ENCODE measurements at places on chromosomes 16 and 17.
A peak's percentile ranks its signal among the peaks of the same experiment; 100 is the strongest.

DNA sequence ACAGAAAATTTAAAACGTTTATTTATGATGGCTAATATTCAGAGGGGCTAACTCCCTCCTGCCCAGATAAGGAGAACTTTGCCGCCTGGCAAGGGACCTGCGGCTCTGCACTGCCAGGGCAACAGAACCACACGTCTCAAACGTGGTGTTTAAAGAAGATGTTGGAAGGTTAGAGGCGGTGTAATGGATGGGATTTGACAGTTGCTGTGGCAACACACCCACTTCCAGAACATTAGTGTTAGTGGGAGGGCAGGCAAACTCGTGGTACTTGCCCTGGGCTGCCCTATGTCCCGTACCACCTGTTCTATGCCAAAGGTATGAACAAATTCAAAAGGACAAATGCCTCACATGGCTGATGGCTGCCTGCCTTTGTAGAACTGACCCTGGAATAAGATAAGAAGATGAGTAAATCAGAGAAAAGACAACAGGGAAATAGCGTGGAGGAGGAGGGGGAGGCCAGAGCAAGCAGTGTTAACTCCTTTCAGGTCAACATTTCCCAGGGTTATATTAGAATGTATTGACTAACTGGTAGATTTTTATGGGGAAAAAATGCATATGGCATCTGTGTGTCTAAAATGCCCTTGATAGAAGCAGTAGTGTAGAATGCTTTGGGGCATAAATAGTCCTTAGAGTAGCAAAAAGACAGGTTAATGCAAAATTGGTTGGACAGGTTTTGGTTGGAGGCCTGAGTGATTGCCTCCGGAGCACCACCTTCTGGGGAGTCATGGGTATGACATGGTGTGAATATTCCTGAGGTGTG is 30.8 kb downstream of the HLF start:
- DNase-seq: peak; percentile 57

- no peak for DNase-seq
Observed at GRCh38 chr16:83130039-83130438, 503.3 kb downstream of the CDH13 start.

GRCh38 chr17:78324391-78325075 is 35.3 kb downstream of the SOCS3 start:
- peak; percentile 95 for DNase-seq

DNA sequence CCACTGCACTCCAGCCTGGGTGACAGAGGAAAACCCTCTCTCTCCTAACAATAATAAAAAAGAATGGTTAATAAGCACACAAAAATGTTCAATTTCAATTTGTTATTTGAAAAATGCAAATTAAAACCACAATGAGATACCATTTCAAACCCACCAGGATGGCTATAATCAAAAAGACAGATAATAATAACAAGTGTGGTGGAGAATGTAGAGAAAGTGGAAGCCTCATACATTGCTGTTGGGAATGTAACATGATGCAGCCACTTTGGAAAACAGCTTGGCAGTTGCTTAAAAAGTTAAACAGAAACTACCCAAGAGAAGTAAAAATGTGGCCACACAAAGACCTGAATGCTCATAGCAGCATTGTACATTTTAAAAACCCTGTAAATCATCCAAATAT is 51.8 kb upstream of the MAP3K14 start:
- no peak for DNase-seq

GRCh38 chr17:8900626-8901585 is 33.4 kb upstream of the PIK3R6 start:
- no peak for DNase-seq

DNA sequence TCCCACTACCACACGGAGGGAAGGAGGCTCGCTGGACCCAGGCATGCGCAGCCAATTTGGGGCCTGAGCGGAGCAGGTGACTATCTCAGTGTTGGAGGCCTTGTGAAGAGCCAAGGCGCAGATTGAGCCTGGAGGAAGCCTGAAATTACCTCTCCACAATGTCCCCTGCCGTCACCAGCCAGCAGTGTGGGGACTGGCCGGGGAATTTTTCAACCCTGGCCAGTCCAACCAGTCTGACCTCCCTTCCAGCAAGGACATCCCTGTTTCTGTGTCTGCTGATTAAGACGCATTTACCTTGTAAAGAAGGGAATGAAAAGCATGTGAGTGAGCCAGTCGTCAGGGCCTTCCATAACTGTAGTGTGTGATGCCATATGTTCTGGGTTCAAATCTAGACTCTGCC is 198.1 kb upstream of the IRX3 start:
- DNase-seq: no peak

DNA sequence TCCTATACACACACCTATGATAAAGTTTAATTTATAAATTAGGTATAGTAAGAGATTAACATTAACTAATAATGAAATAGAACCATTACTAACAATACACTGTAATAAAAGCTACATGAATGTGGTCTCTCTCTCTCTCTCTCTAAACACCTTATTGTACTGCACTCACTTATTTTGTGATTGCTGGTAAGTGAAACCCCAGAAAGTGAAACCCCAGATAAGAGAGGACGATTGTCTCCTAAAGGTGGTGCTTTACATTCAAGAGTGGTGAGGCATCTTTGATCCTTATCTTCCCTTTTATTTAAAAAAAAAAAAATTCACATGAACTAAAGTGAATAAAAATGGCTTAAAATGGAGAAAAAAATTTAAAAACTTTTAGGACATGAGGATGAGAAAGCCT is 80.1 kb upstream of the TRAP1 start:
- no peak for DNase-seq
